ENCODE measurements at places on chromosomes 12 and 14.

- DNase-seq, result no peak
These were observed 123.8 kb upstream of the RTL1 start for GRCh38 chr14:101027291-101027690.

GRCh38 chr12:116504438-116504837 is 54.7 kb upstream of the MAP1LC3B2 start:
- no peak for DNase-seq

DNA sequence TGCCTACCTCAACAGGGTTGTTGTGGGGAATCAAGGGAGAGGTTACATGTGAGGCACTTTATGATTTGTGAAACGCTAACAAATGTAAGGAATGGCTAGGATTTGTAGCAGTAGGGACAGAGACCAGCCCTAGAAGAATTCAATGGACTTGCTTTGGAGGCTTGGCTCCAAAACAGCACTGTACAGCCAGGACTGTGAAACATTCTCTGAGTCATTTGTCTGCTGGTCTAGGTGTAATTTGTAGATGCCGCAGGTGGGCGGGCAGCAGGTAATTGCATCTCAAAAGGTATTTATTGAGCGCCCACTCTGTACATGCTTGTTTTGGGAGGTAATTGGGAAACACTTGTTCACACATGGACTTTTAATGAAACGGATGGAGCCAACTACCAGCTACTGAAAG is 11.4 kb downstream of the SLC7A8 start:
- no peak for DNase-seq

- peak; percentile 23 for DNase-seq
These were observed 36.4 kb upstream of the AEBP2 start for GRCh38 chr12:19402743-19403431.

Data from frontal cortex (tissue), 4 donors.